Activated CD8-positive, alpha-beta memory T cell treated with anti-CD3 and anti-CD28 coated beads for 4 hours (primary cell): ENCODE measurements at places on chromosomes 3 and 15.

DNA sequence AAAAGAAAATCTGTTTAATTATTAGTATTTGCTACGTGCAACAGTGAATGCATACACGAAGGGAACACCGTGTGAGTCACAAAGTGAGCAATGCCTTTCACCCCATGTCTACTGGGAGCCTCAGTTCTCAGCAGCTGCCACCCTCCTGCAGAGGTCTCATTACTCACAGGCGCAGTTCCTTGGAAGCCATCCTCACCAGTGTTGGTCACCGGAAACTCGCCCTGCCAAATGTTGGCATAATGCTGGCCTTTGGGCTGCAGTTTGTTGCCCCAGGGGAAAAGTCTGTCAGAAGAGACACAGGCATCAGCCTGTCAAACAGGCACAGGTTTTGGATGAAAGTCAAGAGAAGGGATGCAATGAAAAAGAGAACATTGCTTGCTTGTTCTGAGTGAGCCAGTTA is 50.1 kb downstream of the SUMF1 start:
- no peak for DNase-seq

- DNase-seq, result no peak
Observed at GRCh38 chr3:27089645-27090044, 279.5 kb downstream of the NEK10 start.

DNA sequence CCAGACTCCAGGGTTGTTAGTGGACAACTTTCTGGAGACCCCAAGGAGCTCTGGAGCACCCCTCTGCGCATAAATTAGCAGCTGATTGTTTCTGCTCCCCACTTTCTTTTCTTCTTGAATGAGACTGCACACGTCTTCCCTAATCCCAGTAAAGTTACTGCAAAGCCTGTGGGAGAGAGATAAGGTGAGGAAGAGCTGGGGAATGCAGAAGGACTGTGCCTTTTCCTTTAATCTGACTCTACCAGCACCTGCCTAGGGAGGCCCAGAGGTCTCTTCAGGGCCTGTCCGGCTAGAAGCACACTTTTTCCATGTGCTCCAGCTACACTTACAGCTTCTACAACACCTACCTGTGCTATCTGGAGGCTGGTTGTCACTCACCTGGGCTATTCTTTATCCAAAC is 143.8 kb downstream of the KCNMB2 start:
- DNase-seq, result no peak

DNA sequence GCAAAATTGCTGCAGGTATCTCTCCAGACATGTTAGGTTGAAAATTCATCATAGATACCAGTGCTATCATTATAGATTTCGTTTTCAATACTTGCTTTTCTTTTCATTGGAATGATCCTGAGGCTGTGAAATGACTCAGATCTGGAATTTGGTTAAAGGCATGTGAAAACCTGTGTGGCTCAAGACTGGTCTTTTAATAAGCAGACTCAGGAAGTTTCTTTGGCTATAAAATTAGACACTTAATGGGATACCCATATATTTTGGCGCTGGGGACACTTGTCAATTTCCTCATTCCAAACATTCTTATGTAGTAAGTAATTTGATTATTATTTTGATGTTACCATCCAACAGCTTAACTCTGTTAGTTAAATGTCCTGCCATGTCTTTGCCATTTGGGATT is 1041.1 kb upstream of the GBE1 start:
- DNase-seq, result no peak

DNA sequence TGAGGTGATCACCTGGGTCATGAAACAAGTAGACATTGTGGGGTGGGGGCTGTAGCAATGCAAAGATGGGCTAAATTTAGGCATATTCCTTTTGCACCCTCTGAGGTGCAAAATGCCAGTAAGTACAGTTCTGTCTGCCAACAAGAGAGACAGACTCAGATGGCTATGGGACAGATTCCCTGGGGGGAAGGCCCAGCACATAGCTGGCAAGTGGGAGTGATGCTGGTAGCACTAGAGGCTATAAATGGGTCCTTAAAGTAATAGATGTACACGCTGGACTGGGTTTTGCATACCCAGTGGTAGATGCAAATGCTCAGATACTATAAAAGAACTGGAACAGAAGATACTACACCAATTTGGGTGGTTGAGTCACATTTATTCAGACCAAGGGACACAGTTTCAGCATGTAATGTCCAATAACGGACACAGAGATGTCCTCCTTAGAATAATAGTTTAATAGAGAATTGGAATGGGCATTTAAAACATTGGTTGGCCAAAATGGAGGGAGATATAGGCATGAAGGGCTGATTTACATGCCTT is 67.4 kb upstream of the RNU6-1 start:
- no peak for DNase-seq

DNA sequence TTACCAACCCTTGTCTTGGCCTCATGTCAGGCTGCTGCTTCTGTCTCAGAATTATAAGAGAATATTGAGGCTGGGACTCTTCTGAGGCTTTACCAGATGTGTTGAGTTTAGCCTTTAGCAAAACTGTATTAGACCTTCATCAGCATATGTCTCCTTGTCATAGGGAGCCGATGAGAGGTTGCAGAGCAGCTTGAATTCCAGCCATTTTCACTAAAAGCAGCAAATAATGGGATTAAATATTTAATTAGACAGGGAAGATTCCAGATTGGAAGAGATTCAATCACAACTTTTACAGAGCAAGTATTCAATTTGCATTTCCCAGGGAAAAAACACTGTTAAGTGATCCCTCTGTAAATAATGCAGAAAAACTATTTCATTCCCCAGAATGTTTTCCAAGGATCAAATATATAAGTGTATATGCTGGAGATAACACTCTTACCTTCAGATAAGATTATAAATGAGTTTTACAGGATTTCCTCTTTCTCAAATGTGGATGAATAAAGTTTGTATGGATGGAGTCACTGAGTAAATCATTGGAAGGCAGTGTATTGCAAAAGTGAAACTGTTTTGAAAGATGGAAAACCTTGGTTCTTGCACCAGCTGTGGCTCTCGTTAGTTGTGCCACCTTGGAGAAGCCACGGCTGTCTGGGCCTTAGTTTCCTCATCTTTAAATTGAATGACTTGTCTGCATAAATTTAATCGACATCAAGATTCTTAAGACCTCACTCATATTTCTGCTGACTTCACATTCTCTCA is 466.4 kb upstream of the SGO1 start:
- DNase-seq, result no peak
